ENCODE measurements at places on chromosomes 7 and 10.
A peak's percentile ranks its signal among the peaks of the same experiment; 100 is the strongest.

- DNase-seq = no peak
Observed at GRCh38 chr7:20249920-20250319, 32.7 kb upstream of the MACC1 start.

DNA sequence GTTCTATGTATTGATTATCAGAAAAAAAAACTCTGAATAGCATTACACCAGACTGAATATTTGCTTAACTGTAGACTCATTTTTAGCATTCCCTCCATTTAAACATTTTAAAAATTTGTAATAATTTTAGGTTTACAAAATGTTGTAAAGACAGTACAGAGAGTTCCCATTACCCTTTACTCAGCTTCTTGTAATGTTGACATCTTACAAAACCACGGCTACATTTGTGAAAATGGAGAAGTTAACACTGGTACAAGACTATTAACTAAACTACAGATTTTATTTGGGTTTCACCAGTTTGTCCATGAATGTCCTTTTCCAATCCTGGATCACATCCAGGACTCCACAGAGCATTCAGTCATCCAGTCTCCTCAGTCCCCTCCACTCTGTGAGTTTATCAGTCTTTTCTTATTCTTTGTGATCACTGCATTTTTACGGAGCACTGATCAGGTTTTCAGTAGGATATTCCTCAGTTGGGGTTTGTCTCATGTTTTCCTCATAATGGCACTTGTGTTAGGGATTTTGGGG, 130.0 kb upstream of the EEPD1 start:
- no peak for DNase-seq

- peak; percentile 39 for DNase-seq
Observed at GRCh38 chr7:30548845-30549244, 44.2 kb upstream of the GGCT start.

DNA sequence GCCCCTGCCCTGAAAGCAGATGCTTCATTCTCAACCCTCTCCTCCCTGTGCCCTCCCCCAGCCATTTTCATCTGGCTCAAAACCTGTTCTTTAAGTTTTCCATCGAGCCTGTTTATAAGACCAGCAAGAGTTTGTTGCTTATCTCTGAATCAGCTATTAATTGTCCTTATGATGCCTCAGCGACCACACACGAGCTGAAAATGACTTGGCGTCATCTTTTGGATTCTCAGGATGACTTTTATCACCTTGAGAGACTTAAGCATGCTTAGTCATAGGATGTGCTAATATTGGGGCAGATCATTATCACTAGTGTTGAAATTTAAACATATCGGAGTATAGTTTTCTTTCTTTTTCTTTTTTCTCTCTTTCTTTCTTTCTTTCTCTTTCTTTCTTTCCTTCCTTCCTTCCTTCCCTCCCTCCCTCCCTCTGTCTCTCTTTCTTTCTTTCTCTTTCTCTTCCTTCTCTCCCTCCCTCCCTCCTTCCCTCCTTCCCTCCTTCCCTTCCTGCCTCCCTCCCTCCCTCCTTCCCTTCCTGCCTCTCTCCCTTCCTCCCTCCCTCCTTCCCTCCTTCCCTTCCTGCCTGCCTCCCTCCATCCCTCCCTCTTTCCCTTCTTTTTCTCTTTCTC, 184.5 kb downstream of the PHTF2 start:
- DNase-seq = no peak

DNA sequence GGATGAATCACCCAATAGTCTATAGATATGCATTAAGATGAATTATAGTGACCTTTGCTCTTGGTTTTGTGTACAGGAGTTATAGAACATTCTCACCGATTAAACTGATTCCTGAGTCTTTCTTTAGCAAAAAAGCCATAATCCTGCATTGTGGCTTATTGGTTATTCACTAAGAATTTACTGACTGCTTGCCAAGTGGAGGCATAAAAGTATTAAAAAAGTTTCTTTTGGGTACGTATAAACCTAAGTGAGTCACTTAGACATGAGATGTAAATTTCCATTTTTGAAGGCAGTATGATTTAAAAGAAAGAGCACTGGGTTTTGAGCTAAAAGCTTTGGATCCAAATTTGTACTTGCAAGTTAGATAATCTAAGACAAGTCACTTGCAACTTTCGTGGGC, 100.7 kb downstream of the CDK6 start:
- DNase-seq = no peak

GRCh38 chr7:100167912-100168323, 499 bp downstream of the GAL3ST4 start:
- no peak for DNase-seq

- DNase-seq = no peak
Observed at GRCh38 chr7:118152654-118153053, 31.3 kb upstream of the LSM8 start.

DNA sequence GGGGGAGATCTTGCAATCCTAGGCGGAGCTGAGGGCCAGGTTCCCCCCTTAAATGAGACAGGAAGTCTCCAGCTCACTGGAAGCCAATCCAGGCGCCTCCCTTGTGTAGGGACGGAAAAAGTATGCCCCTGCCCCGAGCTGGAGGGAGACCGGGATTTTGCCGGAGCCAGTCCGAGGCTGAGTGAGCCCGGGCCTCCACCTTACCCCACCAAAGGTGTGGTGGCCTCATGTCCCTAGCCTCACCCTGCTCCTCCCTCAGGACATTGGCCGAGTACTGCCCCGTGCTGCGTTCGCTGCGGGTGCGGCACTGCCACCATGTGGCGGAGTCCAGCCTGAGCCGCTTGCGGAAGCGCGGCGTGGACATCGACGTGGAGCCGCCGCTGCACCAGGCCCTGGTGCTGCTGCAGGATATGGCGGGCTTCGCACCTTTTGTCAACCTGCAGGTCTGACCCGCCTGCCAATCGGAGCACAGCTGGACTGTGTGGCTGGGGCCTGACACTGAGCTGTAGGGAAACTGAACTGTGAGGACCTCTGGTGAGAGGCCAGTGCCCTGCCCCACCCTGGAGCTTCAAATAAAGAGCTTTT, 2.0 kb downstream of the FBXL15 start:
- peak; percentile 45 for DNase-seq

GRCh38 chr7:149005427-149006344, 22.6 kb downstream of the PDIA4 start:
- DNase-seq = peak; percentile 43

GRCh38 chr10:117339578-117339977, 35.7 kb downstream of the PDZD8 start:
- DNase-seq = no peak

DNA sequence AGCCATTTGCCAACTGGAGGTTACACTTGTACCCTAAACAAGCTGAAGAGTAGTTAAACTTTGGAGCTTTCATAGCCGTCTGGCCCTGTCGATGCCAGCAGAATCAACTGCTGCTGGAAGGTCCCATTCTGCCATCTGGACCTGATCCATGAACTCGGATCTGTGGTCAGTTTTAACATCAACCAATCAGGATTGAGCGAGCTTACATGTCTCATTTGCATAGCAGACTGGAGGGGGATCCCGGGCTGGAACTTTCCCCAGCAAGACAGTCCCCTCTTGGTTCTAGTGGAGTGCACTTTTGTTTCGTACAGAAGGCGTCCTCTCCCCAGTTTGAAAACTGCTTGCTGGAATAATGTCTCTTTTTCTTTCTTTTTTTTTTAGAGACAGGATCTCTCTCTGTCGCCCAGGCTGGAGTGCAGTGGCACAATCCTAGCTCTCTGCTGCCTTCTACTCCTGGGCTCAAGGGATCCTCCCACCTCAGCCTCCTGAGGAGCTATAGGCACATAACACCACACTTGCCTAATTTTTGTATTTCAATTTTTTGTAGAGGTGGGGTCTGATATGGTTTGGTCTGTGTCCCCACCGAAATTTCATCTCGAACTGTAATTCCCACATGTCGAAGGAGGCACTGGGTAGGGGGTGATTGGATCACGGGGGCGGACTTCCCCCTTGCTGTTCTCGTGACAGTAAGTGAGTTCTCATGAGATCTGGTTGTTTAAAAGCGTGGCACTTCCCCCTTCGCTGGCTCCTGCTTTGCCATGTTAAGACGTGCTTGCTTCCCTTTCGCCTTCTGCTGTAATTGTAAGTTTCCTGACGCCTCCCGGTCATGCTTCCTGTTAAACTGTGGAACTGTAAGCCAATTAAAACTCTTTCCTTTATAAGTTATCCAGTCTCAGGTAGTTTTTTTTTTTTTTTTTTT, 42.8 kb upstream of the SEPHS1 start:
- no peak for DNase-seq

Data from substantia nigra (tissue), 51 donors.